ENCODE measurements at places on chromosomes 2 and 18. TPM values are rescaled to one million over a fixed set of nuclear protein-coding genes. Genes with fewer than 3 reads are reported as not detected.

- no peak for DNase-seq
These were observed 286.7 kb upstream of the CYRIA start for GRCh38 chr2:16952368-16952767.

- DNase-seq = peak; percentile 31
These were observed 108.4 kb upstream of the BZW1 start for GRCh38 chr2:200703127-200703925.

DNA sequence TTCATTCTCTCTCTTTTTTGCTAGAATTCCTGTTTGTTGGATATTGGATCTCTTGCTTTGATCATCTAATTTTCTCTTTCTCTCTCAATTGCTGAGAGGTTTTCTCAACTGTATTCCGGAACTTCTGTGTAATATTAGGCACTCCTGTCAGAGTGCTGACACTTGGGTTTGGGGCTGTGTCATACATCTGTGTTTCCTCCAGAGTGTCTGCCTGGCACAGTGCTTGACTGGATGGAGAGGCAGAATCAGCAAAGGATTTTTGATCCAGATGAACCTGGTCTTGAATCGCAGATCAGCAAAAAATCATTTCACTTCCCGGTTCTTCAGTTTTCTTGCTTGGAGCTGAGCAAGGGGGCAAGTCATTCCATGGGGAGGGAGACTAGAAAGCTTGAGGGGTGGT lies 87.7 kb upstream of the CXCR4 start:
- no peak for DNase-seq

DNA sequence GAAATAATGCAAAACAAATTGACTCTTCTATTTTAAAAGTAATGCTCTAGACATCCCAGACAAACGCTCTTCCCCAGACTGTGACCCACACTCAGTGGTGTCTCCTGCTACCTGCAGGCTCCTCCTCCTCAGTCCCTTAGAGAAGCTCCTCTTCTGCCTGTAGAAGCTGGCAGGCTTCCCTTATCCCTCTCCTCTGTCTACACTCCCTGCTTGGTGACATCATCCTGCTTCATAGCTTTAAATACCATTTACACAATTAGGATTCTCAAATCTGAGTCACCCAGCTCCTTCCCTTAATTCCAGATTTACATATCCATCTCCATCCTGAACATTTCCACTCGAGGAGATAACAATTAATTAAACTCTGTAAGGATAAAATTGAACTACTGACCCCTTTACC lies 167.9 kb downstream of the FBXO15 start:
- no peak for DNase-seq

The NEU2 gene
- total RNA-seq = not detected

GRCh38 chr18:48320639-48320945 lies 88.6 kb downstream of the ZBTB7C start:
- no peak for DNase-seq

DNA sequence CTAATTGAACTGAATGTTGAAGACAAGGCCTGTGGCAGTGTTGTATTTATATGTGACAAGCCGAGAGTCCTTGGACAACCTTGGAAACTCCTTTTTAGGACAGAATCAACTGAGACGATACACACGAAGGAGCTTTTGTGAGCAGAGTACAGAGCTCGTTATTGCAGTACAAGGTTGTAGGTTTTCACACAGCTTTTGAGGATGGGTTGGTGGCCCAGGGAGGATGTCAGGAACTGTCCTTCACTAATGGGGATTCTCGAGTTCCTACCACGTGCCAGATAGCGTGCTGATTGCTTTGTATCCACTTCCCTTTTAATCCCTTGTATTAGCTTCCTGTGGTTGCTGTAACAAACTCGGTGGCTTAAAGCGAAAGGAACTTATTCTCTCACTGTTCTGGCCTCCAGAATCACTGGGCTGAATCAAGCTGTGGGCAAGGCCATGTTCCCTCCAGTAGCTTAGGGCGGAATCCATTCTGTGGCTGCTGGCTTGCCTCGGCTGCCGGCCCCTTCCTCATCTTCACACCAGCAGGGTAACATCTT lies 20.2 kb downstream of the INPP4A start:
- no peak for DNase-seq

- no peak for DNase-seq
These were observed 753.5 kb upstream of the PKDCC start for GRCh38 chr2:41294331-41294730.

The FHL2 gene
- 326 TPM for total RNA-seq

- DNase-seq = no peak
These were observed 160.3 kb upstream of the WDSUB1 start for GRCh38 chr2:159446817-159447216.

DNA sequence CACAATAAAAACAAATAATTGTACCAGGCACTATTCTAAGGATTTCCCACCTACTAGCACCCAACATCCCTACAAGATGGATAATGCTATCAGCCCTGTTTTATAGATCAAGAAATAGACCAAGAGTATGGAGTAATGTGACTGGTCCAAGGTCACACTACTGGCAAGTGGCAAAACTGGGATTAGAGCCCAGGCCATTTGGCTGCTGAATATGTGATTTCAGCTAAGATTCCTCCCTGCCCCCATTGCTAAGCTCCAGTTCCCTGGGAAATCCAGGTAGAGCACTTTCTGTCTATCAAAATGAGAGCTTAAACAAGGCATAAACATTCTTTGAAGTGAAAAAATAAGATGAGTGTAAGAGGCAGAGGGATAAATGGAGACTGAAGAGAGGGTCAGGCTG lies 157.8 kb downstream of the DNAH6 start:
- no peak for DNase-seq

DNA sequence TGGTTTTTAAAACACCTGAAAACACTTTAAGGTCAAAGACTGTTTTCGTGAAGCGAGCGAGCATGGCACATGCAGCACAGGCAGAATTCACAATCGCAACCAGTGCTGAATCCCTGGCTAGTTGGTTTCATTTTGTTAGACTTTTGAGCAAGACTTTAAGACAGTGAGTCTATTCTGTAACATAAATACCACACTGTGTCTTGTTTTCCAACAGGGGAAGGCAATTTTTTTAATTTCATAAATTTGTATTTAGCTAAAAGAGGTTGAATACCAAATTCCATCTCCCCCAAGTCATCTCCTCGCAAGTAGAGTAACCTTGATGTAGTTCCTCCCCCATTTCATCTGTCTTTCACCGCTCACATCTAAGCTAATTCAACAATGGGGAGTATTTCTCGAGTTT lies 1.4 kb downstream of the CERKL start:
- DNase-seq = no peak

- DNase-seq = no peak
These were observed 9.4 kb downstream of the FBLN7 start for GRCh38 chr2:112147382-112148168.

Data from epithelial cell of proximal tubule (primary cell).